ENCODE measurements at places on chromosomes 2 and 18.

GRCh38 chr2:134163336-134163735, 90.5 kb upstream of the MGAT5 start:
- DNase-seq: no peak

- DNase-seq: no peak
Measured at GRCh38 chr2:156944871-156945270, 312.6 kb upstream of the GALNT5 start.

DNA sequence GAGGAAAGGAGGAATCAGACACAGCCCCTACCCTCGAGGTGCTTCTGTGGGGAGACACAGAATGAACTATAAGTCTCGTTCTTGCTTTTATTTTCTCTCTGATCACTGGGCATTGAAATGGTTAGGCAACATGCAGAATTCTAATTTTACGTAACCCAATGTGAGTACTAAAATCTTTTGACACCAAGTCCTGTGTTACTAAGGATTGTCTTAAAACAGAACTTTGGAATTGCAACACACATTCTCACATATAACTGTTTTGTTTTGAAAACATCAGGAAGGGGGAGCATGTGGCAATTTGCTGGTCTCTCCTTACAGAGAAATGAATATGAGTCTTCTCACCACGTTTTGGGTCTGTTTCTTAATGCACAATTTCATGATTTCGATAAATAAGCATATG, 23.6 kb upstream of the SULT1C4 start:
- DNase-seq: no peak

DNA sequence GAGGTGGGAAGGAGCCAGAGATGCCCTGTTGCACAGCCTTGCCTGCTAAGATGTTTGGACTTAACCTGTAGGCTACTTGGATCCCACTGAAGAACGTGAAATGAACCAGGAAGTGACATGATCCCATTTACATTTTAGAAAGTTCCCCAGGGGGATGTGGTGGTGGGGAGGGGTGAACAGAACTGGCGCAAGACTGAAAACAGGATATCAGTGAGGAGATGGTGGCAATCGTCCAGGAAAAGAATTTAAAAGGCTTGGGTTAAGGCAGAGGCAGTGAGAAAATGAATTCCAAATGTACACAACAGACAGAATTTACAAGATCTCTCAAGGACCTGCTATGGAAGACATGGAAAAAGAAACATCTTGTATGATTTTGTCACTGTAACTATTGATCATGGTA, 42.3 kb downstream of the SULT1C2 start:
- DNase-seq: no peak

GRCh38 chr2:196365145-196365544, 193.8 kb upstream of the STK17B start:
- DNase-seq: no peak

GRCh38 chr2:134462791-134463698, 209.2 kb downstream of the MGAT5 start:
- no peak for DNase-seq

GRCh38 chr2:19607931-19608771, 249.7 kb upstream of the OSR1 start:
- DNase-seq: no peak

DNA sequence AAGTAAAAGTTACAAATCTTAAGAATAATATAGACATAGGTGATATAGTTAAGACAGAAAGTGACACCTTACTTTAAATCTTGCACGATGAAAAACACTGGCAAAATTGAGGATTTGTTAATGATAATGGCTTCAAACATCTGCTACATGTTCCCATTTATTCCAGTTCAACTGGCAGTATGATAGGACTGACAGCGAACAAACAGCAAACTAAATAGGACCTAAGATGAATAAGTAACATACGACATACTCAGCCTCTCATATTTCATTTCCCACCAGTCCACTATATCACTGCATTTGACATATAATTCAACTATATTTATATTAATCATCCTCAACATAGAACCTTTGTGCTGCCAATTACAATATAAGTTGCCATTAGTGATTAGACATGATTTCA, 36.3 kb downstream of the ACVR1C start:
- DNase-seq: no peak

- no peak for DNase-seq
Measured at GRCh38 chr2:5846881-5847280, 154.7 kb downstream of the SOX11 start.

- no peak for DNase-seq
Measured at GRCh38 chr2:188720811-188721605, 253.2 kb upstream of the COL3A1 start.

GRCh38 chr2:207704671-207705070, 6.8 kb upstream of the CCNYL1 start:
- no peak for DNase-seq

DNA sequence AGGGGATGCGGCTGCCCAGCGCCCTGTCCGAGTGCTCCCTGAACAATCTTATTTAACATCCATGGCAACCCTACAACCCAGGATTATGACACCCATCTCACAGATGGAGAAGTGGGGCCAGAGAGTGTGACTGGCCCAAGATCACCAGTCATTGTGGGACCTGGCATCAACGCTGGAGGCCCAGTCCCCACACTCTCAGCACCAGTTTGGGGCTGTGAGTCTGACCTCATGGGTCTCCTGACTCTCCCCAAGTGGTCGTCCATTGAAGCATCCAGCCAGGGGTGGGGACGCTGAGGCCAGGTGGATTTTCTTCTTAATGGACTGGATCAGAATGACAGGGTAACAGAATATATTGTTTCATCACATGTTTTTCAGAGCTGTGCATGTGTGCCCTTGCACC, 24.5 kb downstream of the MAL start:
- DNase-seq: no peak

DNA sequence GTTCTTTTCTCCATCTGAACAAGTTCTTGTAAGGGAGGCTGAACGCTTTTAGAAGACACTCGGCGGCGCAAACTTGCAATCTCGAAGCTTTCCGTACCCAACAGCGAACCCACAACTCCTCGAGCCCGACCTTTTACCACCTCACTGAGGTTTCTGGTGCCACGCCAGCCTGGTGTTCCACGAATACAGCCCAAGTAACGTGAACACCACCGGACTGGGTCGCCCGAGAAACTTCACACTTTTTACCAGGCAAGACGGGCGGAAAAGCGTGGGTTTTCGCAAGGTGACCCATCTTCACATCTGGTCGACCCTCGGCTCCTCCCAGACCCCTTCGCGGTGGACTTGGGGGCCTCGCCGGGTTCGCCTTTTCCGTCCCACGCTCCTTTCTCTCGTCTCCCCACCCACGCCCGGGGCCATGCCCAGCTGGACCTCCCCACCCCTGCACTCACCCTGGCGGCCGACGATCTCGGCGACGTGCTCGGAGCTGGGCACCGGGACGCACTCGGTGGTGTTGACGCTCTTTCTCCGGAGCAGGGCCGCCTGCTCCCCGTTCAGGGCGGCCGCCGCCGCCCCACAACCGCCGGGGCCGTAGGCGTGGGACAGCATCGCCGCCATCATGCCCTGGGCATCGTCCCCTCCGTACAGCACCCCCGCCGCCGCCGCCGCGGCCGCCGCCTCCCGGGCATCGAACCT, 1.2 kb downstream of the MEX3C start:
- peak; percentile 41 for DNase-seq

DNA sequence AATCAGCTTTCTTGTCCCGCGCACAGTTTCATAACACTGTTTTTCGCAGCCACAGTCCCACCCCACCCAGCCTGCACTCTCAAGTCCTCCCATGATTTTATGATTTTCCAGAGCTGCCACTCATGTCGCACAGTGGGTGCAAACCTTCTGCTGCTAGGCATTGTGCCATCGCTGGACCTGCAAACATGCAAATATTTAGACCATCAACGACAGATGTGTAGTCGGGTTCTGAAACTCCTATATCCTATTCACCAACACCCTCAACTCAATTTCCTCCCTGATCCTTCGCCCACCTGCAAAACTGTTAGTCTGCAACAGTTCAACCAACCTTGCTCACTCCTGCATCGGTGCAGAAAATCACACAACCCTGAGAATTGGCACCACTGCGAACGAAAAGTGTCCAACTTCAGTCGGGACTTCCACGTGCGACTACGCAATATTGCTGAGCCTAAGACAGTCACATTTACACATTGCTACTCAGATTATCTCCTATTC, 871 bp upstream of the ALS2 start:
- no peak for DNase-seq

- DNase-seq: no peak
Measured at GRCh38 chr2:8693157-8693821, 11.4 kb downstream of the ID2 start.

DNA sequence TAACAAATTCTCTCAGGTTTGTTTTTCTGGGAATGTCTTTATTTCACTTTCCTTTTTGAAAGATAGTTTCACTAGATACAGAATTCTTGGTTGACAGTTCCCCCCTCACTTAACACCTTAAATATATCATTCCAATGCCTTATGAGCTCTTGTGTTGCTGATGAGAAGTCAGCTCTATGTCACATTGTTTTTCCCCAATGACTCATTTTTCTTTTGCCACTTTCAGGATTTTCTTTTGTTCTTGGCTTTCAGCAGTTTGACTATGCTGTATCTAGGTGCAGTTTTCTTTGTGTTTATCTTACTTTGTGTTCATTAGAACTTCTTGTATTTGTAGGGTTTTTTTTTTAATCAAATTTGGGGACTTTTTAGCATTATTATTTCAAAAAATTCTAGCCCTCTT, 5.6 kb upstream of the RALBP1 start:
- no peak for DNase-seq

DNA sequence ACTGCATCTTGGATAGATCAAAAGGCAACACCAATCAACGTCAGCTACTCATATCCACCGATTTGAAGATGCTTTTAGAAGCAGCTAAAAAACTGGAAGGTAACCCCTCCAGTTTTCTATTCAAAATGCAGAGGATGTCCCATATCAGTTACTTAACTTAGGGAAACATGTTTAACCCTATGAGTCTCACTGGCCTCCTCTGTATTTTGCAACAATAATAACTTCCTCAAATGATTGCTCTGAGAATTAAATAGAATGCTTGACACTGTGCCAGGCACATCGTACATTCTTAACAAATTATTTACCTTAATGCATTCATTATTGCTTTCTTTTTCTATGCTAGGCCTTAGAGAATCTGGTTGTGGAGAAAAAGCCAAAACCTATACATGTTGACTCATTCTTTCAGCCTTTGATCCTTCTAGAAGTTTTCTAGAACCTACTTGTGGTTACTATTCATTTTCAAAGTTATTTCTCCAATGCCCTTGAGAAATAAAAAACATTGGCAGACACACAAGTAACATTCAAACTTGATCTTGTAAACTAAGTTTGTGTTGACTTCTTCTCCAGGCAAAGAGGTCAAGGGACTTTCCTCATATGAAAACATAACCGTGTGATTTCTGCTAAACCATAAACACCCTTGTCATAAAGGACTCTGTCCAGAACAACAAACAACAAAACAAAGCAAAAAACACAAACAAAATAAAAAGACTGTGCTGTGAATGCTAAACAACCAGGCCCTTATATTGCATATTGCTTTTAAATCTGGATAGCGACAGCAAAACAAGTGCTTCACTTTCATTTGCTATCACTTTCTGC, 4.6 kb downstream of the DOCK10 start:
- no peak for DNase-seq

GRCh38 chr2:147006736-147007141, 838.1 kb upstream of the ACVR2A start:
- no peak for DNase-seq

DNA sequence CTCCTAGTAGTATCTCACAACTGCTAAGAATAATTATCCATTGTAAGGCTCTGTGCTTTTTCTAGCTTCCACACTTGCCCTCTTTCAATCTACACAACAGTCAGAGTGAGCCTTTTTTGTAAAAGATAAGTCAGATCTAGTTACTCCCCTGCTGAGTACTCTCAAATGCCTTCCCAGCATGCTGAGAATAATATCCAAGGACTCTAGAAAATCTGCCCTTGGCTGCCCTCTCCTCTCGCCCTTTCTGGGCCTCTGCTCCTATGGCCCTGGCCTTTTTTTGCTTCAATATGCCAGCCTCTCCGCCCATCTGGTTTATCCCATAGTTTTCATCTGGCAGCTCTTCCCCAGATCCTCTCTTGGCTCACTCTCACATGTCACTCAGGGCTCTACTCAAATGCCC, 455.9 kb upstream of the UBE2E3 start:
- no peak for DNase-seq

DNA sequence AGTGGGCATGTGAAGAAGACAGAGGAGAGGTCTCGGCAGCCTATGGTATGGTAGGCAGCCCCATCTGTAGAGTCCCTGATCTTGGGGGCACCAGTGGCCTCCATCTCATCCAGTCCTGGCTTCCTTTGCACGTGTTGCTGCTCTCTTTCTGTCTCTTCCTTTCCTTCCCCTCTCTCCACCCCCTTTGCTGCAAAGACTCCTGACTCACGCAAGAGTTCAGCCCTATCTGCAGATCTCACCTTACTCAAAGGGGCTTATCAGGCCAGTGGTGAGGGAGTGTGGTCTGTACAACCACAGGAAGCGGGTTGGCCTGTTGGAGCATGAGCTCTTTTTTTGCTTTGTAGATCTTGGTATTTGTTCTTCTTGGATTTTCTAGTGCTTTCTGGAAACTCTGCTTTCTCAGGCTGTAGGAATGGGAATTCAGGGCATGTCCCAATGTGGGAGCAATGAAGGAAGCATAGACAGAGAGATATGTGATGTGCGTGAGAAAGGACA, 14.6 kb upstream of the NT5DC4 start:
- DNase-seq: no peak

DNA sequence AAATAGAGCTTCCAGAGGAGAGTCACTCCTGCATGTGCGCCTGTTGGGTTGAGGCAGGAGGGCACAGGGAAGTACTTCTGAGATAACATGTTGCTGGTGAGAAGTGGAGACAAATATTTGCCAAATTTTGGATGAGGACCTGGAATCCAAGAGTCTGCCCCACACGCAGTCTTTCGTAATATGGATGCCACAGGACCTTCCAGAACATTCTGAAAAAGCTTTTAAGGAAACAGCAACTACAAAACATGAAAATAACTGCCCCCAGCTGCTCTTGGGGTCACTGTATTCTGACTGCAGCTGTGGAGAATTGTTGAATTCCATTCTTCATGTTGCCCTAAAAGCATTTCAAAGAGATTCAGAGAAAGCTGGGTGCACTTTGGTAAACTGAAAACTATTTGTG, 227.5 kb downstream of the C1D start:
- no peak for DNase-seq

DNA sequence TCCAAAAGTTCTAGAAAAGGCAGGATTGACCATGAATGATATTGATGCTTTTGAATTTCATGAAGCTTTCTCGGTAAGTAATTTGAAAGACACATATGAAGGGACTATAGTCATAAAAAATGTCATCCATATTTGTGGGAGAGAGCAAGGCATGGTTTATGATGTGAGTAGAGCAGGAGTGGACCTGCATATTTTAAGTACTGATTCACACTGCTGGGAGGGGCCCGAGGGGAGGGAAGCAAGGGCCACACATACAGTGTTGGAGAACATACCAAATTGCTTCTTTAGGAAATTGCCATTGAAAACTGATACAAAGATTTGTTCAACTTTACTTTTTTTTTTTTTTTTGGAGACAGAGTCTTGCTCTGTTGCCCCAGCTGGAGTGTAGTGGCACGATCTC, 39.4 kb downstream of the HADHB start:
- no peak for DNase-seq

DNA sequence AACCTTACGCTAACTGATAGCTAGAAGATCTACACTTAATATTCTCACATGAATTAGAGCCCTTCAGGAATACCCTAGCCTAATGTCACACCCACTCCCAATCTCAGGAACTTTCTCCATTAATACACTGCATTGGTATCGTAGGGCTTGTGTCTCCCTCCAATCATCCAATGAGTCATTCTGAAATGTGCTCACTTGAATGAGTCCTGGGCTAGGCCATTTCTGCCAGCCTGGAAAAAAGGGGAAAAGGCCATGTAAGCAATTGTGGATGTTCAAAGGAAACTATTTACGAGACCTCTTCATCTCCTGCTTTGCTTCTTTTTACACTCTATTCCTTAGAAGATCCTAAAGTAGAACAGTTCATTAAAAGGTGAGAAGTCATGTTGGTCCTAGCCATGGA, 18.8 kb downstream of the ZEB2 start:
- no peak for DNase-seq

All from stimulated activated CD4-positive, alpha-beta T cell treated with anti-CD3 and anti-CD28 coated beads, TNF-alpha, amount 100 ng/mL, for 1 hour (primary cell).